ENCODE measurements at places on chromosomes 4 and X. TPM values are rescaled to one million over a fixed set of nuclear protein-coding genes. Genes with fewer than 3 reads are reported as not detected.
A peak's percentile ranks its signal among the peaks of the same experiment; 100 is the strongest.

Gene LRAT
- total RNA-seq, result 0.50 TPM

Gene WDR44
- 19.0 TPM for total RNA-seq

Gene MAGEA3
- total RNA-seq, result 0.58 TPM

Gene DCTD
- 119 TPM for total RNA-seq

Gene CENPVL2
- total RNA-seq, result 0.25 TPM

Gene TCEAL7
- total RNA-seq, result 7.6 TPM

GRCh38 chr4:173138624-173139023, 30.0 kb upstream of the GALNT7 start:
- H3K27me3 ChIP-seq, result no peaks in the 10 kb centered on the region
- no peaks in the 10 kb centered on the region for H3K4me1 ChIP-seq
- H3K4me3 ChIP-seq, result no peak overlapping the region
- H3K36me3 ChIP-seq, result no peaks in the 10 kb centered on the region

- no peak overlapping the region for H3K4me3 ChIP-seq
- H3K36me3 ChIP-seq, result no peaks in the 10 kb centered on the region
- H3K4me1 ChIP-seq, result peaks cover 4% of the 10 kb centered on the region
- H3K27me3 ChIP-seq, result peaks cover 2% of the 10 kb centered on the region
These were observed 115.8 kb downstream of the HS6ST2 start for GRCh38 chrX:132842460-132843238.

- no peaks in the 10 kb centered on the region for H3K36me3 ChIP-seq
- DNase-seq, result peak; percentile 62
- H3K4me1 ChIP-seq, result peaks cover 31% of the 10 kb centered on the region
- H3K4me3 ChIP-seq, result no peak overlapping the region
- no peaks in the 10 kb centered on the region for H3K27me3 ChIP-seq
These were observed 66.1 kb upstream of the HGFAC start for GRCh38 chr4:3375688-3376087.

DNA sequence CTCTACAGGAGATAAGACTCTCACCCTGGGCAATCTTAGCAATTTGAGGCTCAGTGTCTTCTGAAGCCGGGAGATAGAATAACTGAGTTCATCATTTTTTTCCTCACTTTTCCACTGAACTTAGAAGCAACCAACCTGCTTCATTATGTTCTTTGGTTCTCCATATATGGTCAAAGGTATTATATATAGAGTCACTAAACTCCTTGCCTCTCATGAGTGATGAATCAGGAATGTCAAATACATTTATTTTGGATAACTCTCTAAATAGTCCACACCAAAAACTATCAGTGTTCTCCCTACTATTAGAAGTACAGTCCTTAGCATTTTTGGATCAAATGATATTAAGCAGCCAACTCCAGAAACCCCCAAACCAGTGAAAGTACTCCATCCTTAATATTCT, 421.5 kb upstream of the EPHA5 start:
- H3K36me3 ChIP-seq, result no peaks in the 10 kb centered on the region
- no peaks in the 10 kb centered on the region for H3K27me3 ChIP-seq
- DNase-seq, result peak; percentile 2
- no peak overlapping the region for H3K27ac ChIP-seq

DNA sequence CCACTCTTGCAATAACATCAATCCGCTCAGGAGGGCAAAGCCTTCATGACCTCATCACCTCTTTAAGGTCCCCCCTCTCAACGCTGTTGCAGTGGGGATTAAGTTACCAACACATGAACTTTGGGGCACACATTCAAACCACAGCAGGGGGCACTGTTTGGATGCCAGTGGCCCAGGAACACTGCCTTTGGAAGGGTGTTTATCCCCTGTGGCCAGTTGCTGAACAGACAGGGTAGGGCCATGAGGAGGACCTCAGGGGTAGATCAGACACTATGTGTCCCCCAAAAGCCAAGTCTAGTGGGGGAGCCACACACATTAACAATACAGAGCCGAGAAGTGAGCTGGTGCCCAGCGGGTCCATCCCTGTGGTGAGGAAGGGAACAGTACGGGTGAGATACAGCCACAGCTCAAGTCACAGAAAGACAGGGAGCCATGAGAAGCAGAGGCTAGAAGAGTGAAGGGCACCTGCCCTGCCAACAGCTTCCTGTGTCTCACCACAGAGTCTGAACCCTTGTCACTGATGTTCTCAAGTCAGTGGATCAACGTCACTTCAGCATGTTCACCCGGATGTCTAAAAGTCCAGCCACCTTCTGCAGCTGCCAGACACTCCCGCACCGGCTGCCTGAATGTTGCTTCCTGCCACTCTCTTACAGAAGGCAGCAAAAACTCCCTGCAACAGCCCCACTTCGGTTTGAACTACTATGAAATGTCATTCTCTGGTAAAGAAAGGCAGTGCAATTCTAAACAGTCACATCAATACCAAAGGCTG, 19.9 kb upstream of the MXD4 start:
- peaks cover 11% of the 10 kb centered on the region for H3K4me1 ChIP-seq
- no peak overlapping the region for H3K4me3 ChIP-seq
- H3K27me3 ChIP-seq, result peaks cover 3% of the 10 kb centered on the region
- no peak for DNase-seq

- no peak overlapping the region for H3K4me3 ChIP-seq
- H3K27me3 ChIP-seq, result peaks cover 7% of the 10 kb centered on the region
- no peaks in the 10 kb centered on the region for H3K36me3 ChIP-seq
- no peak for DNase-seq
These were observed 6.4 kb upstream of the SCML2 start for GRCh38 chrX:18360867-18361266.

GRCh38 chr4:76968937-76969336, 19.4 kb downstream of the SEPTIN11 start:
- no peak overlapping the region for H3K4me3 ChIP-seq
- H3K4me1 ChIP-seq, result peaks cover 6% of the 10 kb centered on the region
- no peak for DNase-seq
- H3K27ac ChIP-seq, result no peak overlapping the region
